Putamen (tissue), 1 donor: ENCODE measurements at places on chromosomes 5 and 9.
A peak's percentile ranks its signal among the peaks of the same experiment; 100 is the strongest.

- no peak for DNase-seq
Measured at GRCh38 chr5:147712019-147712418, 70.5 kb downstream of the JAKMIP2 start.

DNA sequence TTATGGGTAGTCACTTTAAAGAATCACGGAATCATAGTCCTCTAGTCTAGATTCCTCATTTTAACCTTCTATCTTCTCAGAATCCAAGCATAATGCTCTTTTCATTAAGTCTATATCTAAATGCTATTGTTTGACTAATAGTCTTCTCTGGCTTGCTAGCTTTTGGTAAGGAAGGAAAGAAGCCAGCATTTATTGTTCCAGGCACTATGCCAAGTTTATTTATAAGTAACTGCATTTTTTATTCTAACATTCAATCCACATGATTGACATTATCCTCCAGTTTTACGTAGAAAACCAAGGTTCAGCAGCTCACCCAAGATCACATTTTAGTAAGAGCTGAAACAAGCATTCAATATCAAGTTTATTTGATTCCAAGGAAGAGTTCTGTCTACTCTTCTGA, 254.2 kb downstream of the SAXO1 start:
- no peak for DNase-seq

GRCh38 chr5:164253764-164254163, 748.3 kb downstream of the MAT2B start:
- DNase-seq, result no peak

DNA sequence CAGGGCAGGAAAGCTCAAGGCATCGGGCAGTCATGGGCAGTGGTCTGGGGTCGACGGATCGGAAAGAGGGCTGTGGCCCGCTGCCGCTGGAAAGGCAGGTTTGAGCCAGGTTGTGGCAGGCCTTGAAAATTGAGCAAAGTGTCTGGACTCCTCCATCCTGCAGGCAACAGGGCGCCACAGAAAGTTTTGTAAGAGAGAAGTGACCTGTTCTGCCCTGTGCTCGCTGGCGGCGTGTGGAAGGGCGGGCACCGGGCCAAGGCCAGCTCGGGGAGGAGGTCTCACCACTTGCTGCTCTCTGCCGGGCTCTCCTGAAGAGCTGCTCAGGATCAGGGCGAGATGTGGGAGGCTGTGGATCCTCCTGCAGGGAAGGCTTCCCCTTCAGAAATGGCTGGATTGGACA, 41.4 kb upstream of the FAT2 start:
- no peak for DNase-seq

DNA sequence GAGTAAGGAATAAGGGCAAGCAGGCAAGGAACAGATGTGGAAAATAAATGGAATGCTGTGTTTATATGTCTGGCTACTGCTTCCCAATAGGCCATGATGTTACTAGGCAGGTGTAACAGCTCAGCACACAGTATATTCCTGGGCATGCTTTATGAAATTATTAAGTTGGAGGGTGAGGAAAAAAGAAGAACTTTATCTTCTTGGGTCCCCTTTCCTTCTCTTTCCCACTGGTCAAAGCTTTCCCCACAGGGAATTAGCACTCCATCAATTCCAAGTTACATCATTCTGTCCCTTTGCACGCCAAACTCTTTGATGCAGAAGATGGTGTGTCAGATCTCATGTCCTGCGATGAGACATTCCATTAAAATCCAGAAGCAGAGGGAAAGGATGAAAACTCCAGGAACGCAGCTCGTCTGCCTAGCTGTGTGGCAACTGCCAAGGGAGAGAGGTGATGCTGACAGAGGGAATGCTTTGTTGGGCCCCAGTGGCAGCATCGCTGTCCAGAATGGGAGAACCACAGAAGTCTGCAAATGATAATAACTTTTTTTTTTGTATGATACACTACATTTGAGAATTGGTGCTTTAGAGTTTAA, 447.3 kb upstream of the ARRDC3 start:
- no peak for DNase-seq

DNA sequence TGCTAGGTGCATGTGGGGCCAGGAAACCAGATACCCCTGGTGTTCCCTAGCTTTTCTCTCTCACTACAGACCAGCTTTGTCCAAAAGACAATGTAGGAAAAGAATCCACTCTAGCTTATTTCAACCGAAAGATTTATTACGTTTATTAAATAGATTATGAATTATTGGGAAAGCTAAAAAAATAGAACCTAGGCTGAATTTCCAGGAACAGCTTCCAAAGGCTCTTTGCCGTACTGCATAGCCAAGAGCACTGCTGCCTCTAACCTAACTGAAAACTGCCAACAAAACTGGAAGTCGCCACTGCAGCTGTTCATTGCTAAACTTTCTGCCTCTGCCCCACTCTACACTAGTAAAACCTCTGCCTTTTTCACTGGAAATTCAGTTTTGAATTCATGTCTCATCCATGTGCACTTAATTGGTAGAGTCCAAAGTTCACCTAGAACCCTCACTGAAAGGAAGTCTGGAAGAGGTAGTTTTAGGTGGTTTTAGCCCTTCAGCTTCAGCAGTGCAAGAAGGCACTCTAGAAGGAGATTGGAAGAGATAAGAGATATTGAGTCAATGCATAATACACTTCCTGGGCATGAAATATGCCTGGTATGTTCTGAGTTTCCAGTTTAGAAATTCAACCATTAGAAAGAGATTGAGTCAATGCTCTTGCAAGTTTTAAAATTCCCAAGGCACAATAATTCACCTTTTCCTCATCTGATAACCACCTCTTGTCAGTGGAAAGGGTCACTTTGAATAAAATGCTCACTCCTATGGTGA, 927.9 kb downstream of the MAT2B start:
- DNase-seq, result no peak

GRCh38 chr5:31866166-31866565, 227.2 kb downstream of the PDZD2 start:
- DNase-seq, result no peak

- DNase-seq, result no peak
Measured at GRCh38 chr5:173328844-173329490, 753 bp upstream of the STC2 start.

- peak; percentile 22 for DNase-seq
Measured at GRCh38 chr5:138901716-138902115, 26.6 kb upstream of the LRRTM2 start.

- DNase-seq, result no peak
Measured at GRCh38 chr5:3875144-3875543, 279.5 kb downstream of the IRX1 start.

DNA sequence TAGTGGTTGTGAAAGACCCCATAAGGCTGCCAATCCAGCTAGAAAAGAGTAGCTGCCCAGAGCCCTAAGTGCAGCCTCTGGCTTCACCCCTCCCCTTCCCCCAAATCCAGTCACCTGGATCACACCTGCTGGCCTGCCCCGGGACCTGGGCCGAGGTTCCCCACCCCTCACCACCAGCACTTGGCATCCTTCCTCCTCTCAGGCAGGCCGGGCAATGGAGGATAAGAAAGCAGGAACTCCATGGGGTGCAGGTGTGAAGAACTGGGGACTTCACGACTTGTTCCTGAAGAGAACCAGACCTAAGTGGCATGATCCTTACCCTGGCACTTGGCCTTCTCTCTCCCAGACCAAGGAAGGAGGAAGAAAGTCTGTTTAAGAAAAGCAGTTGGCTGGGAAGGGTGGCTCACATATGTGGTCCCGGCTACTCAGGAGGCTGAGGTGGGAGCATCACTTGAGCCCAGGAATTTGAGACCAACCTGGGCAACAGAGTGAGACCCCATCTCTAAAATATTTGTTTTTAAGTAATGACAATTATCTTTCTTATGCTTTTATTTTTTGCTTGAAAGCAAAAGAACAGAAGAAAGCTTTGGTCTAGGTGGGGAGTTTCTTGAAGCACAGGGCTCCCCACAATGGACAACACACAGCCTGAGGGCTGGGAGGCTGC, 131.1 kb downstream of the PAX5 start:
- no peak for DNase-seq

DNA sequence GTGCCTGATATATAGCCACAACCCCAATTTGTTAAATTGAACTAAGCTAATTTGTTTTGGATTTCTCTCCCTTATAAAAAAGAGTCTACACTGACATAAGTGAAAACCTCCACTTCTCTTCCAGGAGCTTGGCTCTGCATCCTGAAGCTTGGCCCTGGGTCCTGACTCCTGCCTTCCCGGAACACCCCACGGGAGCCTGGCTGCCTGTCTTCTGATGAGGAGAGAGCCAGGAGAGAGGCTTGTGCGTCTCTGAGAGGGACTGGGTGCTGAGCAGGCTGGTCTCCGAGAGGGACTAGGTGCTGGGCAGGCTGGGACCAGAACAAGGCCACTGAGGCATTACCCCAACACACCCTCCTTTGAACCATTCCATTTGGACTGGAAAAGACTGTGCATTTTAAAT, 6.5 kb upstream of the PTGES start:
- DNase-seq, result no peak

GRCh38 chr5:162128117-162128516, 60.5 kb downstream of the GABRG2 start:
- DNase-seq, result no peak

GRCh38 chr9:75866273-75866871, 24.1 kb upstream of the PCSK5 start:
- peak; percentile 41 for DNase-seq

DNA sequence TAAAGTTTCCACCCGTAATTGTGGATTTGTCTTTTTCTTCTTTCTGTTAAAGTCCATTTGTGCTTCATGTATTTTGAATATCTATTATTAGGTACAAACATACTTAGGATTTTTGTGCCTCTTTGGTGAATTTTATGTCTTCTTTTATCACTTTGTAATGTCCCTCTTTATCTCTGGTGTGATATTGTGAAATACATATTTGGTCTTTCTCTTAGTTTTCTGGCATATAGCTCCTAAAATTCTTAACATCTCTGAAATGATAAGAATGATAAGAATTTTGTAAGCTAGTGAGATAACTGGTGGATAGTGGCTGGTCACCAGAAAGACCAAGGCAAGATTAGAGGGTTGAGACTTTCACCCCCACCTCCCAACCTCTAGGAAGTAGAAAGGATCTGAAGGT, 111.1 kb downstream of the KCTD16 start:
- no peak for DNase-seq

GRCh38 chr5:54234304-54234933, 76.0 kb downstream of the ARL15 start:
- no peak for DNase-seq

GRCh38 chr9:109498195-109499092, at the start of gene PTPN3:
Gene PTPN3, minus strand, starts transcription at chr9:109498307. Its CDS starts 34,873 bp downstream, at chr9:109463434.
- DNase-seq, result no peak

GRCh38 chr5:173556142-173557028, 60.1 kb downstream of the BOD1 start:
- peak; percentile 16 for DNase-seq

DNA sequence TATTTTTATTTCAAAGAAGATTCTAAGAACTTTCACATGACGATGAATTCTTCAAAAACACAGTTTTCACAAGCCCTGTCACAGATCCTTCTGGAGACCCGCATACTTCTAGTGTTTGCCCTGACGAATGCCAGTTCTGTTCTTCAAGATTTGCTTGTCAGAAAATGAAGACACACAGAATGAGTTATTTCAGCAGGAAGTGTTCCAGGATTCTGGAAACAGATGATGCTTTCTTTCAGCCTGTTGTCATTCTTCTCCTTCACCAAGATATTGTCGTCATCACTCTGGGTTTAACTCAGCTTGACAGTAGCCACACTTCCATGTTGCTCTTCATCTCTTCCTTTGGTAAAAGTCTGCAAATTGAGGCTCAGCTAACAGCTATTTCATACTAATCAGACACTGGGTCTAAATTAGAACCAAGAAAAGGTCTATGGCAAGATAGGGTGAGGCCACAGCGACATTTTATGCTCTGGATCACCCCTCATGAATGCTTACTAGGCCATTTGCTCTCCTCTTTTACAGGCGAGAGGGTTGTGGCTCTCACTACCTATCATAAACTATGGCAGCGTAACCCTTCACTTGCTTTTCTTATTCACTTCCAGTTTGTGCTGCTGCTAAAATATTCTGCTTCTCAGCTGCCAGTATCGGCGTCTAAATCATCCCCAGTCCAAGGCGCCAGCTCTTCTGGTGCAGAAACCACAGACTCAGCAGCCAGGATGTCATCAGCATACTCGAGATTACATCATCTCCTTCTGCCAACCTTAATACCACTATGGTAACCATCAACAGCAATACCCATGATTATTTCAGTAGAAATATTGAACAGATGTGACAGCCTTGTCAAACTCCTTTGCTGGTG, 159.6 kb upstream of the TBCA start:
- DNase-seq, result no peak

DNA sequence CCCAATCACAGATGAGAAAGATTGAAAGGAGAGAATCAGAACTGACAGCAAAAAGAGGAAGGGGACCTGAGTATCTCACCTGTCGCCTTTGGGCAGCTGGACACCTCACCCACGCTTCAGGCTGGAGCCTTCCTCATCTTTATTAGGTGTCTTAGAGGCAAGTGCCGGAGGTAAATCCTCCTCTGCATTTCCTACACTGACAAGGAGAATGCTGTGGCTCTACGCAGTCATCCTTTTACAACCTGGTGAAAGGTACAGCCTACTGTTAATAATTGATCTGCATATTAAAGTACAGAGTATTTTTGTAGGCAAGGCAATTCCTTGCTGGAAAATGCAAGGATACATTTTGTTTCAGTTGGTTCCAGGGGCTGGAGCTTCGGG, 34.8 kb downstream of the PRLR start:
- no peak for DNase-seq

GRCh38 chr5:39486361-39486760, 61.6 kb upstream of the DAB2 start:
- DNase-seq, result no peak

GRCh38 chr9:105678163-105678562, 15.9 kb downstream of the TAL2 start:
- DNase-seq, result no peak

- no peak for DNase-seq
Measured at GRCh38 chr9:82781921-82782392, 281.0 kb downstream of the RASEF start.

DNA sequence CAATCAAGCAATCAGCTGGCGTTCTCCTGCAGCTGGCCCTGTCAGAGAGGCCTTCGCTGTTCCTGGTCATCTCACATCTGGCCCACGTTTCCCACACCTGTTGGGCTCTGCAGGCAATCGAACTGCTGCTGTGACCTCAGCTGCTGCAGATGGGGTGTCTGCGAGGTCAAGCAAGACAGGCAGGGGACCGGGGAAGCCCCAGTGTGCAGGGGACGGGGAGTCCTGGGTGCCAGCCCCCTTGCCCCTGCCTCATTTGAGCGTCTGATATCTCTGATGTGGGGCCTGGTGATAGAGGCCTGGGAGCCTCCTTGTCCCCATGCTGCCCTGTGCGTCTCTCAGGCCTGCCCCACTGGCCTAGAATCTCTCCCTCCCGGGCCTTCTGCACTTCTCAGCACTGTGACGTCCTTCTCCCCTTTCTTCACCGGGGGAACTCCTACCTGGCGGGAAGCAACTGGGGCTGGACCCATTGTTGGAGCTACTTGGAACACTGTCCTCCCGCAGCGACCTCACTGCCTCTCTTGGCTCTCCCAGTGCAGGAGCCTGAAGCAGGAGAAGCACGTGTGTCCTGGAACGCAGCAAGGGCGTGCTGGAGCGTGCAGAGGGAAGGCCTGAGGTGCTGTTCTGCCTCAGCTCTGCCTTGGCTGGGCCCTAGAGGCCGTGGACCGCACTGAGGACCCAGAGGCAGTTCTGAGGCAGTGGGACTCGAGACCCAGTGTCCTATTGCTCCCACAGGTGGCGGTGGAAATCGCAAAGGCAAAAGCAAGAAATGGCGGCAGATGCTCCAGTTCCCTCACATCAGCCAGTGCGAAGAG, 3.9 kb downstream of the GRK6 start:
- no peak for DNase-seq
